Activated naive CD4-positive, alpha-beta T cell treated with anti-CD3 and anti-CD28 coated beads, Interleukin-2, amount 10 ng/mL, durations not matched to agents 7 days and 5 days (primary cell): ENCODE measurements at places on chromosomes 16 and 17.

- no peak for DNase-seq
Measured at GRCh38 chr17:2363851-2364762, 26.8 kb downstream of the SGSM2 start.

- DNase-seq, result no peak
Measured at GRCh38 chr16:9446471-9447194, 355.2 kb downstream of the HAPSTR1 start.

GRCh38 chr17:10681866-10682446 is 15.4 kb downstream of the SCO1 start:
- no peak for DNase-seq

GRCh38 chr17:48526608-48527546 is 3.9 kb downstream of the HOXB1 start:
- DNase-seq, result no peak

DNA sequence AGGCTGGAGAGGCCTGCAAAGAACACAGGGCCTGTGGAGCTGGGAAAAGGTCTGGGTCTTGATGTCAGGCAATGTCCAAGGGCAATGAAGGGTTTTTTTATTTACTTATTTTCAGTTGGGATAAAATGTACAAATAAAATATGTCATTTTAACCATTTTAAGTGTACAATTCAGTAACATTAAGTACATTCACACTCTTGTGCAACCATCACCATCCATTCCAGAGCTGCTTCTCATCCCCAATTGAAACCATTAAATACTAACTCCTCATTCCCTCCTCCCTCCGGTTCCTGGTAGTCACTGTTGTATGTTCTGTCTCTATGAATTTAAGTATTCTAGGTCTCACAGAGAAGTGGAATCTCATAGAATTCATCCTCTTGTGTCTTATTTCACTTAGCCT is 444.7 kb downstream of the HS3ST3B1 start:
- DNase-seq, result no peak

DNA sequence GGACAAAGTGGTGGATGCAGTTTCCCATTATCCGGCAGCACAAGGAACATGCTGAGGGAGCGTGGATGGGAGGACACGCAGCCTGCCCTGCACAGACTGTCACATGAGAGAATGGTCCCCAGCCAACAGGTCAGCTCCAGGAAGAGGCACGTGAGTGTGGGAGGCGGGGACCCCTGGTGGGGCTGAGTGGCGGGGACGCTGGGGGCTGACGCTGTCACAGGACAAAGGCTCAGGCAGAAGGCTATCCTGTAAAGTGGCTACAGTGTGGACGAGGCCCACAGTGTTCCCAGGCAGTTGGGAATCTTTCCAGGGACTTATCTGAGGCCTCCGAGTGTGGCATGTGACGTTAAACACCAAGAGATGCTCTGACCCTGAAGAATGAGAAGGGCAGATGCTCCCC is 30.4 kb downstream of the MBTPS1 start:
- DNase-seq, result no peak

DNA sequence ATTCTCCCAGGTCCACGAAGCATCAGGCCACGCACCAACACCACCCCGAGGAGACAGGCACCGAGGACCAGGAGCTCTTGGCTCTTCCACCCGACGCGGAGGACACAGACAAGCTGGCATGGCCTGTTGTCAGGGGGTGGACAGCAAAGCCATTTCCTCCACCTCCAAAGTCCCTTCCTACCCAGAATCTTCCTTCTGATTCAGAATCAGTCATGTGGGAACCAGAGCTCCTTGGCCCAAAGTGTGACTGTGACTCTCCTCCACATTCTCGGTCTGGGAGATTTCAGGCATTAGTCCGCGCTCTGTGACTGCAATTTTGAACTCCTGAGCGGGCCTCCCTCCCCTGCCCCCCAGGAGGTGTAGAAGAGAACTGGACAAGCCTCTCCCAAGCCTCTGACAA is 9.2 kb downstream of the DNAH17 start:
- no peak for DNase-seq

DNA sequence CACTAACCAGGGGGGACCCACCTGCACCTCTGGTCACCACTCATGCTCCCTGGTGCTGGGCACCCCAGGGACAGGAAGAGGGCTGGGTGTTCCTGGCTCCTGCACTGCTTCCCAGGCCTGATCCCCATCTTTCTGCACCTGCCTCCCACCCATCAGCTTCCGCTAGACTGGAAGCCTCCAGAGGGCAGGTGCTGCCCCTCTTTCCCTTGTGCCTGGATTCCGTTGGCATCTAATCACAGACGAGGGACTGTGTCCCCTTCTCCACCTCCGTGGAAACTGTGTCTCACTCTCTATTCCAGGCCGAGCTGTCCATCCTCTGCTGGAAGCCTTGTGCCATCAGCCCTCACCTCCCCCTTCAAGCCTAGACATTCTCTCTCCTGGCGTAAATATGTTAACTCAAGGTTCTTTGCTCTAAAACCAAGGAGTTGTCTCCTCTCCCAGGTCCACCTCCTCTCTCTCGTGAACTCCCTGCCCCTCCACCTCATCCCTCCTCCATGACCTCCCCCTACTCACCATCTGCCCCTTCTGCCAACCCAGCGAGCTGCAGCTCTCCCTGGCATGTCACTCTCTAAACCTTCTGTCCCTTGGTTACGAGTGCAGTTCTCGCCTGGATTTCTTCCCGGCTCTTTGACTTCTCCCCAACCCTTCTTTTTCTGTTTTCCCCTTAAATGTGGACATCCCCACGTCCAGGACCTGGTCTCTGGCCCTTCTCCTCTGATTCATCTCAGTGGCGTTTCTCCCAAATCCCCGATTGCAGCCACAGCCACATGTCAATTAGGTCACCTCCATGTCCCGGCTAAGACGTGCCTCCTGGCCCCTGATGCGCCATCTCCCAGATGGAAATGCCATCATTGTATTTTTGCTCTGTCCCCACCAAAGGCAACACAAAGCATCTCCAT is 107.7 kb downstream of the SEC14L1 start:
- no peak for DNase-seq

DNA sequence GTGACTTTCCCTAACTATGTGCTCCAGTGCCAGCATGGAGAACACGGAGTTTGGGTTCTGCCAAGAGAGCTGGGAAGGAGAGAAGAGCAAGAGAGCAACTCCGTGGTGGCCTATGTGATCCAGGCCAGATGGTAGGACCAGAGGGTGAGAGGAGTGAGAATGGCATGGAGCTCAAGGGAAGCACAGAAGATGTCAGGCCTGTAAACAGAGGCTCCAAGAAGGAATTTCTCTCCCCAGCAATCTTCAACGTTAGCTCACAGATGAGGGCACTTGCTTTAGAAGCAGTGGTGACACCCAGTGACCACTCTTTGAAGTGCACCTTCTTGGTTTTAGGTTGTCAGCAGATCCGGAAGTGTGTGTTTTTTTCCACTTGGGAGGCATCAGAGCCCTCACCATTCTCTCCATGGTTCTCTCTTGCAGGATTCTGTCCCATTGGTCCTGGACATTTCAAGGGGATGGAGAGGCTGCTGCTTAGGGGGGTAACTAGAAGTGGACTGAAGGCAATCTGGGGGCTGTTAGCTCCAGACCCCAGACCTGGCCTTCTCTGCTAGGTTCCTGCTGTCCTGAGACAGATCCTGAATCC is 18.1 kb upstream of the TMEM98 start:
- peak; percentile 67 for DNase-seq

GRCh38 chr16:5412731-5413130 is 315.1 kb upstream of the EEF2KMT start:
- no peak for DNase-seq

DNA sequence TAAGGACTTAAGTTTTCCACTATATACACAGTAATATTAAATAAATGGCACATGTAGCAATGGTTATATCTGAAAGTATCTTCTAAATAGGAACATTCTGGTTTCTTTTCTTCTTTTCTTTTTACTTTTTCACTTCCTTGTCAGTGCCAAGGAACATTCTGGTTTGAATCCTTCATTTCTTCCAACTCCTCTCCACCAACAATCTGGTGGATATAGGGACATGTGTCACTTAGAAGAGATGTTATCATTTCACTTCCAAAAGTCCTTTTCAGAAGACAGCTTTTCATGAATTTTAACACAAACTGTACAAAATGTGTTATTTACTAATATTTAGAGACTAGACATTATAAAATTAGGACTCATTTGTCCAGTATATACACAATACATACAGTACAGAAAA is 7.9 kb upstream of the GOT2 start:
- no peak for DNase-seq

GRCh38 chr16:1357906-1358566 is 6.3 kb downstream of the GNPTG start:
- no peak for DNase-seq

DNA sequence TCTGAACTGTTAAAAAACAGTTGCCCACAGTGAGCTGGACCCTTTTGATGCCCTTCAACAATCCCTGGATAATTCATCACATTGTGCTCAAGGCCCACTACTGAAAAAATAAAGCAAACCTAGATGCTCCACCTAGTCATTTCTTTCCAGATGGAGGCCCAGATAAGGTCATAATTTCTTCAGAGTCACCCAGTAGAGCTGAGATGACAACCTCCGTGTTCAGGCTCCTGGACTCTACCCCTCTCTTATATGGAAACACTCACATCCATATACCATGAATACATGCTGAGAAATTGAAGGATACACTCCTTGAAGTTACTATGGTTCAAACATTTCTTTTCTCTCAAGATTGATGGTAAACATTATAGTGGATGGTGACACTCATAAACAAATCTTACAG is 2.7 kb upstream of the ABCA3 start:
- no peak for DNase-seq

DNA sequence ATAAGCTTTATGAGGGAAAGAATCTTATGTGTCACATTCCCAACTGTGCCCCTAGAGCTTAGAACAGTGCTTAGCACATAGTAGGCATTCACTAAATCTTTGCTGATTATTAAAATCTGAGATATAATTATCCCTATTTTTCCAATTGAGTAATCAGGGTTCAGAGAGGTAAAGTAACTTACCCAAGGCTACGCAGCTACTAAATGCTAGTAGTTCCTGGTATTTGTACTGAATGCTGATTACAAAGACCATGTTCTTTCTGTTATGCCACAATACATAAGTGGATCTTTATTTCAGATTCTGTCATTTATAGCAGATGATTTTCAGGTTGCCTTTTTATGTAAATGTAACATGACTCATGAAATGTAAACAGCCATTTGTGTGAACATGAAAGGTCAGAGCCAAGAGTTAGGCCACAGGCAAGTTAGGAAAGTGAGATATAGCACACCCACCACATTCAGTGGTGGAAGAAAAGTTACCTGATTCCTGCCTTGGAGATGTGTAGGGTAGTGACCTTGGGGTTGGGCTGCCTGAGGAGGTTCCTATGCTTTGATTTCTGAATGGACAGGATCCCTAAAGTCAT is 77.2 kb downstream of the FTO start:
- no peak for DNase-seq

- no peak for DNase-seq
Measured at GRCh38 chr17:59830846-59831486, 61.8 kb downstream of the TUBD1 start.

DNA sequence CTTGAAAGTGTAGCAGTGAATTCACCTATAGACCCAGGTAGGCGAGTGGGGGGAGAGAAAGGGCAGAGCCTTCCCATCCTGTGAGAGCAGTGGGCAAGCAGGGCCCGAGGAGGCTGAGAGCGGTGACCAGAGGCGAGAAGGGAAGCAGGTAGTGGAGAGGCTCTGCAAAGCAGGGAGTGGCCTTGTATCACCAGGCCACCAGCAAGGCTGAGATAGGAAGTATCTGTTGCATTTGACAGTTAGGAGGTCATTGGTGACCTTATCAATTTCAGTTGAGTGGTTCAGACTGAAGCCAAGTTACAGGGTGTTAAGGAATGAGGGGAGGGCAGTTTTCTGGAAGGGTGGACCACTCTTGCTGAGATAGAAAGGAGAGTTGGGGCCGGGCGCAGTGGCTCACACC is 10.7 kb upstream of the HSD3B7 start:
- DNase-seq, result no peak

DNA sequence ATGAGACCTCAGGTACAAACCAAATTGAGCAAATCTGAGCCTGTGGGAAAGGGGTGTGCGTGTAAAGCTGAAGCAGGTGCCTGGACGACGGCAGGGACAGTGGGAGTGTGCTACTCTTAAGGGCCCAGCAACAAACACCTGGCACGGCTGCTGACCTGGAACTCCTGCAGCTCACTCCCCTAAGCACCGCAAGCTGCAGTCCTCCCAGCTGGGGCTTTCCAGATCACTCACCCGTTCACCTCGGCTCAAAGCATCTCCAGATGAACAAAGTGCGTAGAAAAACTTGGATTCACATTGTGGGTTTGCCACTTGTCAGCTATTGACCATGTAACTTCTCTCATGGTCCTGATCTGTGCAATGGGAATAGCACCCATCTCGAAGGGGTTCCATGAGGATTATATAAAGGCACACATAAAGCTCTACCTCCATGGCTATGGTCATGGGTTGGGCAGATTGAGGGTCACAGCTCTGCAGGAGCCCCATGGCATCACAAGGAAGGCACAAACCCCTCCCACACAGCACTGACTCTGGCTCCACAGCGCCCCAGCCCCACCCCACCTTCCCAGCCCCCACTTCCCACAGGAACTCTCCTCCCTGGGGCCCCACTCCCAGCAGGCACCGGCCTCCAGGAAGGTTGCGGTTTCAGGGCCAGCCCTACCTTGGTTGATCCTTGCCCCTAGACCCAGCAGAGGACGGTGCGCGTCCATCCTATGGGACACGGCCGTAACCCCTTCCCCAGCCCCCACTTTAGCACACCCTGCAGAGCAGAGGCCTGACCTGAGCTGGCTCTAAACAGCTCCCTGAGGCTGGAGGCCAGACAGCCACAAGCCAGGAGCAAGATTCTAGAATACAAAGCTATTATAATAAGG is 21.9 kb downstream of the ST3GAL2 start:
- DNase-seq, result no peak
